NCI-H1092 (cell line): ENCODE measurements at places on chromosomes 4 and X.
A peak's percentile ranks its signal among the peaks of the same experiment; 100 is the strongest.

DNA sequence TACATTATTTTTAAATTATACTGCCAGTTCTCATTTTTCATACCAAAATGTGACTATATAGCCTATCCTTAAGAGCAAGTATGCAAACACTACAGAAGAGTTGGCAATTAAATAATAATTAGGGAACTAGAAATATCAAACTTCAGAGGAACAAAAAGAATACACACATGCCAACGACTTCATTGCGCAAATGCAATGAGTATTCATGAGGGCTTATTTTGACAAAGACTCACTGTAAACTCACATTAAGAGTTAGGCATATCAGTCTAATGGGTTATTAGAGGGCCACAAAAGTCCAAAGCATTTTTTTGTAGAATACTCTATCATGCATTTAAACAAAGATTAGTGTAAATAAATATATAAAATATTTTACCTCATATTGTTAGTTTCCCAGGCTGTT, 31.6 kb downstream of the SLC10A7 start:
- DNase-seq, result no peak

DNA sequence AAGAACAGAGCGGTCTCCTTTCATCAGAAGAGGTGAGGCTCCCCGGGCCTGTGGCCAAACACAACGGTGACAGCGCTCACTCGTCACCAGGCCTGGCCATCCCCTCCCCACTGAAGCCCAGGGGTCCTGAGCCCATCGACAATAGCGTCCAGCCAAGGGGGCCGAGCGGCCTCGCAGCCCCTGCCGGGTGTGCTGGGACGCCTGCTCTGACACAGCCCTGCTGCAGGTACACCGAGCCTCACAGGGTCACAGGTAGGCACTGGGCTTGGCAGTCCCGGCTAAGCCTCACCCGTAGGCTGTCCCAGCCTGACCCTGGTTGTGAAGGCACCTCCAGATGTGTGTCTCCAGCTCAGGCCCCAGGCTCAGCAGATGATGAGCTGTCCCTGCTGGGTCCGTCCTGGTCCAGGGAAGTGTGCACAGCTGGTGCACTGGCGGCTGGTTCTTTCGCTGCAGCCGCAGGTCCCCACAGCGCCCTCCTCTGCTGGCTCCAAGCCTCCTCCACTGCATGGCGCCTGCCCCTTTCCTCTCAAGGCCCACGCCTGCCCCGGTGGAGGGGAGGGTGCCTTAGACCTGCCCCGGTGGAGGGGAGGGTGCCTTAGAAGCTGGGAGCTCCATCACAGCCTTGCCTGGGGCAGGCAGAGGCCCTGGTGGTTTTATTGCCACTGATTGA, 21.5 kb downstream of the UVSSA start:
- no peak for DNase-seq

DNA sequence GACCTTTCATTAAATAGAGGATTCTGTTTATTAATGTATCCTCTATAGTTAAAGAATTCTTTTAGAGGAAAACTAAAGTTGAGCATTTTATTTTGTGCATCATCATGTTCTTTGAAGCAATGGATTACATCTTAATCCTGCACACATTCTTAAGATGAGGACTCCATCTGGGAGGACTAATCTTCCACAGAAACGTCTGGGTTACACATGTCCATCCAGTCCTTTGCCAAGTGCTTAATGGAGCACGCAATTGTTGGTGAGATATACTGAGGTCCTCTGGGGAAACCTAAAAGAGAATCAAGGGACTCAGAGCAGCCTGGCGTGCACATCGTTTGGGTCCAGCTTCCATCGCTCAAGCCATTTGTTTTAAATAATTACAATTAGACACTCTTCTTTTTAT, 115.1 kb upstream of the SFRP2 start:
- no peak for DNase-seq

DNA sequence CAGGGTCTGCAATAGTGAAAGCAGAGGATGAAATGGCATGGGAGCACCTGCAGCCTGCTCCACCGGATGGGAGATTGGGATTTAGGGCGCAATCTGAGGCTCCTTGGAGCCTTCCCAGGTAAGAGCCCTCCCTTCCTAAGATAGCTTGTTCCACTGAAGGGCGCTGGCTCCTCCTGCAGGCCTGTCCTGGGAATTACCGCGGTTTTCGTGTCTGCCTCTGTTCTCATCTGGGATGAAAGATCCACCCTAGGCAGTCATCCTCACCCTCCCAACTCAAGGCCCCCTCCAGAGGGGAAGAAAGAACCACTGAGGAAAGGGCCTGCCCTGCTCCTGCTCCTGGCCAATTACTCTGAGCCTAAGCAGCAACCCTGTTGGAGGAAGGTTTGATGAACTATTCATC, 547.5 kb downstream of the SMARCA1 start:
- DNase-seq, result peak; percentile 17

- no peak for DNase-seq
Measured at GRCh38 chr4:147837435-147837834, 105.5 kb downstream of the ARHGAP10 start.

- no peak for DNase-seq
Measured at GRCh38 chrX:27391623-27392022, 71.5 kb downstream of the PPP4R3C start.

DNA sequence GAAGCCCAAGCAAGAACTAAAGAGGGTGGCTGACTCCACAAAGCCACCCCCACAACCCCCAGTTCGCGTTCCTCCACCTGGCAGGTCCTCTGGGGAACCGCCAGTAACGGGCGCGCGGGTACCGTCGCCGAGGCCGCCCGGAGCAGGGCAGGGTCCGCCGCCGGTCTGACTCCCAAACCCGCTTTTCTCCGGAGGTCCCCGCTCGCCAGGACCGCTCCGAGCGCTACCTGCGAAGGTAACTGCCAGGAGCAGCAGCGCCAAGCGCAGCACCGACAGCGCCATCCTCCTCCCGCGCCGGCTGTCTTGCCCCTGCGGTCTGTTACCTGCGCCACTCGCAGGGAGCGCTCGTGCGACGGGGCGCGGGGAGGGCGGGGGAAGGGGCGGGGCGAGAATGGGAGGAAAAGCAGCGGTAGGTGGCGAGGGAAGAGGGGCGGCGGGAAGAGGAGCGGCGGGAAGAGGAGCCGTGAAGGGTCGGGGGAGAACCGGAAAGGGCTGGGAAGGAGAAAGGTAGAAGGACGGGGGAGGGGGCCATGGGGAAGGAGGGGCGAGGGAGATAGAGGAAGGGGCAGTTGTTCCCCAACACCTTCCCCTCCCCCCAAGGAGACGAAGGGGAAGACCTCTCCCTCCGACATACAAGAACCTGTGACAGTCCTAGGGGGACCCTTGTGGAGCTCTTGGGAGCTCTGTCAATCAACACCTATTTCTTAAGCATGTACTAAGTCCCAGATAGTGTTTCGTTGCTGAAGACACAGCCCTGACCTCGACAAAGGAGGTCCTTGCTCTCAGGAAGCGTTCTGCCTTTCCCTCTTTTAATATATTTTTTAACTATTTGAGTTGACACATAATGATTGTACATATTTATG, at the start of gene SPINK2:
Gene SPINK2, minus strand, starts transcription at position 321 of the 863 bp plus-strand sequence. Its CDS starts 39 bp downstream, at position 282.
- DNase-seq, result no peak

- no peak for DNase-seq
Measured at GRCh38 chr4:138766332-138766731, 249.2 kb upstream of the NOCT start.

DNA sequence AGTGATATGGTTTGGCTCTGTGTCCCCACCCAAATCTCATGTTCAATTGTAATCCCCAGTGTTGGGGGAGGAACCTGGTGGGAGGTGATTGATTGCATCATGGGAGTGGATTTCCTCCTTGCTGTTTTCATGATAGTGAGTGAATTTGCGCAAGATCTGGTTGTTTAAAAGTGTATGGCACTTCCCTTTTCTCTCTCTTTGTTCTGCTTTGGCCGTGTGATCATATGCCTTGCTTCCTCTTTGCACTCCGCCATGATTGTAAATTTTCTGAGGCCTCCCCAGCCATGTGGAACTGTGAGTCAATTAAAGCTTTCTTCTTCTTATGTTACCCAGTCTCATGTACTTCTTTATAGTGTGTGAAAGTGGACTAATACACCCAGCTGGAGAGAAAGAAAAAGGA, 113.0 kb upstream of the AADAT start:
- no peak for DNase-seq

- DNase-seq, result no peak
Measured at GRCh38 chr4:110452546-110452945, 23.4 kb upstream of the ENPEP start.

DNA sequence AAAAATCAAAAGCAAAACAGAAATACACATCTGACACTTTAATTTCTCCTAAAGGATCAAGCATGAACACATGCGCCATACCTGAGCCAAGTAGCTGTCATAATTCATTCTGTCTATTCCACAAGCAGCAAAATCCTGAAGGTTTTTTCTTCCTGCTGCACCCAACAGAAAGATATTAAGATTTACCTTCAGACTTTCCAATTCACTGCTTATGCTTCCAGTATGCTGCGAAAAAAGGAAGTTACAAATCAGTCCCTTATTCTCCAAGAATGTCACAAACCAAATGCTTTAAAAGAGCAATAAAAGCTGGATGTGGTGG, 29.2 kb upstream of the FGFBP2 start:
- DNase-seq, result no peak

DNA sequence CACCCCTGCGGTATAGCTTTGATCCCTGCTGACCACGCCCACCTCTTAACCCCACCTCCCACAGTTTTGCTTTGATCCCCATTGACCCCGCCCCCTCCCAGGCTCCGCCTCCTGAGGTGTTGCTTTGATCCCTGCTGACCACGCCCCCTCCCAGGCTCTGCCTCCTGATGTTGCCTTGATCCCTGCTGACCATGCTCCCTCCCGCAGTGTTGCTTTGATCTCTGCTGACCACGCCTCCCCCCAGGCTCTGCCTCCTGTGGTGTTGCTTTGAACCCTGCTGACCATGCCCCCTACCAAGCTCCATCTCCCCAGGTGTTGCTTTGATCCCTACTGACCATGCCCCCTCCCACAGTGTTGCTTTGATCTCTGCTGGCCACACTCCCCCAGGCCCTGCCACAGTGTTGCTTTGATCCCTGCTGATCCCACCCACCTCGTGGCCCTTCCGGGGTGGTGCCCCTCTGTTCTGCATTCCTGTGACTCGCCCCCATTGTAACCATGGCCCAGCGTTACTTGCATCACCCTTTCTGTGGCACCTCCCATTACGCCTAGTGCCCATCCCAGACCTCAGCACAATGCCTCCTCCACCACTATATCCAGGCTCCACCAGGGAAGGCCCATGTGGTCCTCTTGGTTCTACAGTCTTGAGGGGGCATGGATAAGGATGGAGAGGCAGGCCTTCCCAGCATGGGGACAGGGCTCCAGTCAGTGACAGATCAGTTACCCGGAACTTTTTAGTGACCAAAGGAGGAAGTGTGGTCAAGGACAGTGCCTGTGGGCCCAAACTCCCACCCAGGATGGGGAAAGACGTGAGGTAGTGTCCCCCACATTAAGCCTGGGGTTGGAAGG, 70.8 kb downstream of the ADRA2C start:
- no peak for DNase-seq

GRCh38 chr4:186144198-186144945, 39.9 kb downstream of the FAM149A start:
- DNase-seq, result peak; percentile 56

GRCh38 chr4:152771741-152772533, 7.6 kb downstream of the TIGD4 start:
- DNase-seq, result no peak

GRCh38 chr4:73841243-73841925, 4.9 kb downstream of the CXCL6 start:
- no peak for DNase-seq

GRCh38 chrX:44071070-44071645, 98.0 kb upstream of the NDP start:
- DNase-seq, result no peak

- DNase-seq, result no peak
Measured at GRCh38 chr4:81021142-81021944, 9.2 kb upstream of the BMP3 start.

- no peak for DNase-seq
Measured at GRCh38 chrX:23331701-23332100, 2.9 kb upstream of the PTCHD1 start.

GRCh38 chr4:127965803-127966175, 583 bp downstream of the ABHD18 start:
- peak; percentile 26 for DNase-seq

DNA sequence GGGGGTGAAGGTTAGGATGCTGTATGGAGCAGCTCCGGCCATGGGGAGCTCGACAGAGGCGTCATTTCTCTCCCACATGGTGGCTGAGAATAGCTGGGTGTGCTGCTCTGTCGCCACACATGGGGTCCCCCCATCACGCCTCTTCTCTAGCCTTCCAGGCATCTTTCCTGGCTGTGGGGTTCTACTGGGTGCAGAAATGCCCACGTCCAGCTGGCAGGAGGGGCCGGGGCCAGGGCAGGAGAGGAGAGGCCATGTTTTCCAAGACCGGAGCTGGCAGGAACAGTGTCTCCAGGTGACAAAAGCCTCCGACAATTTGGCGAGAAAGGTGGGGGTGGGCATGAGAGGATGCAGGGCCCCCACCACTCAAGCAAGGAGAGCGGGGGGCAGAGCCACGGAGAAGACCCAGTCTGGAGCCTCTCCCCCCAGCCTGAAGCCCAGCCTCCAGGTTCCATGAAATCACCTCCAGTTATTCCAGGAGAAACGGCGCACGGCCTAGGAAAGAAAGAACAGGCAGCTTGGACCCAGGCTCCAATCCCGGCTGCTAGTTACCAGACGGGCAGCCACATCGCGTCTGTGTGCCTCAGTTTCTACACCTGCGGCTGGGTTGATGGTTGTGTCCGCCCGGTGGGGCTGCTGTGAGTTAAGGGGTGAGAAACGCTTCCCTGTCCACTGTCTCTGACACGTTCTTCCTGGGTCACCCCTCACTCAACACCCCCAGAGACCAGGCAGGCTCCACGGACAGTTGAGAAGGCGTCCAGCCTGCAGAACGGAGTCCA, 27.4 kb upstream of the SPON2 start:
- DNase-seq, result no peak

DNA sequence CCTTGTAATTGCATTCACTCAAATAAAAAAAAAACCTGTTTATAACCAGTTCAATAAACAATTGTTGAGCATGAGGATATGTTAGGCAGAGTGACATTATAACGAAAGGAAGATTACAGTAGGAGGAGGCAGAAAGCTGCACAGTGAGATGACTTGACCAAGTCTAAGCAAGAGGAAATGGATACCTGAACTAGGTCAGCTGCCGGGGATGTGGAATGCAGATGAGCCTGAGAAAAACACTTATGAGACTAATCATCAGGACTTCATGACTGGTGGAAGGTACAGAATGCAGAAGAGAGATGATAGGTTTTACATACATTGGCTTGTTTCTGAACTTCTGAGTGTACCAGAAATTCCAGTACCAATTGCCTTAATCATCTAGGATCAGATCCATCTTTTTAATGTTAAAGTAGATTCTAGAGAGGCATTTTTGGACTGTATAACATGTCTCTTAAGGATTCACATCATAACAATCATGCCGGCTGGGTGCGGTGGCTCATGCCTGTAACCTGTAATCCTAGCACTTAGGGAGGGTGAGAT, 208.1 kb upstream of the PPP3CA start:
- DNase-seq, result no peak

DNA sequence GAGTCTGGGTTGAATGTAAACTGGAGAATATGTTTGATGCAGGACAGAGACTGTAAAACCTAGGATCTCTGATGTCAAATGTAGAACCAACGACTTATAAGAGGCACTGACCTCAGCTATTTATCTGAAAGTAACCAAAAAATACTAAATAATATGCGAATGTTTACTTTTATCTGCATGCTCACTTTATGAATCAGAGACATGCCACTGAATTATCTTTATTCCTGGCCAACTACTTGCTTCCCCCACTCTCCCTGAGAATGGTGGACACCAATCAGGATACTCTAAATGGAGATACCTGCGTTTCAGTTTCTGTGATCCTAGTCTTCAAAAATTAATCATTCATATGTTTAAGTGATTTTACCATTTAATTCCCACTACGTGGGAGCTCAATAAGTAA, 1038.4 kb upstream of the PABPC4L start:
- no peak for DNase-seq
